ENCODE measurements at places on chromosomes 4 and X.
A peak's percentile ranks its signal among the peaks of the same experiment; 100 is the strongest.

DNA sequence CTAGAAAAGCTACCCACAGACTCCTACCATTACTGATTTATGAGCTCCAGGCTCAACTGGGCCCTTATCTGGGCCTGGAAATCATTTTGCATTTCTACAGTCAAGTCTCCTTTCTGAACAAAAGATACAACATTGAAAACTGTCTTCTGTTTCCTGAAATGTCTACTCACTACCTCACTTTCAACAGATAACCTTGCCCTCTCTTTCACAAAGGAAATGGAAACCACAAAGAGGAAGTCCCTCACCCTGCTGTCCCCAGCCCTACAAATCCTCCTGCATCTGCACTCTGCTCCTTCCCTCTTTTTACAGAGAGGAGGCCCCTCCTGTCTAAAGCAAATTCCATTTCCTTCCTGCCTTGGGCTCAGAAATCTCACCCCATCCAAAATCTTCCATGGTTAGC lies 24.8 kb upstream of the CYBB start:
- DNase-seq: no peak

DNA sequence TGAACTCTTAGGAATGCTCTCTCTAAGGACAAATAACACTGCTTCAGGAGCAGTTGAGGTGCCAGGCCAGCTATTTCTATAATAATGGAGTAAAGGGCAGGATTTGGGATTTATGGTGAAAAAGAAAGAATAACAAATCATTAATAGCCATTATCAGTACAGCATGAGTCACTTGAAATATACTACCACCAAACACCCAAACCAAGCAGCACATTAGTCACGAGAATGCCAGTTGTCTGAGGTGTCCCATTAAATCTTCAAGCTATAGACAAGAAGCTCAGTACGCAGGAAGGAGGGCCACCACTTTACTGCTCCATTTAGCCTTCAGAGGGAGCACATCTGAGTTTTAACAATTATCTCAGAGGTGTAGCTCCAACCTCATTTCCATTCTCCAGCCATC lies 106.8 kb upstream of the MAGEA10 start:
- no peak for DNase-seq

DNA sequence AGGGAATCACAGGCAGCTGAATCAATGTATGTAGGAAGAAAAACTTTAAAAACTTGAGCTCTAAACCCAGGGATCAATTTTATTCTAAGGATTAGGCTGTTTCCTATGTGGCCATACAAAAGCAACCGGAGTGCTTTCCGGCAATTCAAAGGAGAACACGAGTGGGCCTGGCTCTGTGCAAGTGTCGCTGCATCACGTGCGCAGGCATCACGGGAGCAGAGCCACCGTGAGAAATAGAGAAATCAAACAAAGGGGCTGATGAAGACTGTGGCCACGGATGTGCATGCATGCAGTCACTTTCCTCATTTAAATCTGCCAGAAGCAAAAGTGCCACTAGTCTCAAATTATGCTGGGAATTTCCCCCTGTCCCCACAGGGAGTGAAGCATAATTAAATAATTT lies 196.9 kb downstream of the NSUN7 start:
- no peak for DNase-seq

- no peak for DNase-seq
Measured at GRCh38 chr4:53997898-53998297, 66.5 kb downstream of the CHIC2 start.

GRCh38 chr4:74751247-74751646 lies 43.1 kb downstream of the BTC start:
- no peak for DNase-seq

DNA sequence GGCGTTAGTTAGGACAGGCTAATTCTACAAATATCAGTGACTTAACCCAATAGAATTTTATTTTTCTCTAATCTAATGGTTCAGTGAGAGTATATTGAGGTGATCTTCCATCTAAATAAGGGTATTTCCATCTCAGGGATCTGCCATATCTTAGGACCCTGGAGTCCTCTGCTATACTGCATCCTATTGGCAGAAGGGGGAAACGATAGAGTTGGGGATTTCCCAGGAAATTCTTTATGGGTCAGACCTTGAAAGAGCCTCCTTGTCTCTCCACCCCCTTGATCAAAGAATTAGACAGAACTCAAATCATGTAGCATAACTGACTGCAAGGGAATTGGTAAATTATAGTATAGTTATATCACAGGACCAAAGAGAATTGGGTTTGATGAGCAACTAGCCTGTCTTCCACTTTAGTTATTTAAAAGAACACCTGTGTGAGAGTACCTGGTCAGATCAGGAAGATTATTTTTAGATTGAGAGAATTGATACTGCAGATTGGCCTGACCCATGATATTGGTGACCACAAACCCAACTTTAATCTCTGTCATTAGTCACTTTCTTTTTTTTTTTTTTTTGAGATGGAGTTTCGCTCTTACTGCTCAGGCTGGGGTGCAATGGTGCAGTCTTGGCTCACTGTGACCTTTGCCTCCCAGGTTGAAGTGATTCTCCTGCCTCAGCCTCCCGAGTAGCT lies 25.6 kb downstream of the SMARCA5 start:
- no peak for DNase-seq

GRCh38 chrX:8981723-8982122 lies 52.2 kb downstream of the FAM9B start:
- no peak for DNase-seq

DNA sequence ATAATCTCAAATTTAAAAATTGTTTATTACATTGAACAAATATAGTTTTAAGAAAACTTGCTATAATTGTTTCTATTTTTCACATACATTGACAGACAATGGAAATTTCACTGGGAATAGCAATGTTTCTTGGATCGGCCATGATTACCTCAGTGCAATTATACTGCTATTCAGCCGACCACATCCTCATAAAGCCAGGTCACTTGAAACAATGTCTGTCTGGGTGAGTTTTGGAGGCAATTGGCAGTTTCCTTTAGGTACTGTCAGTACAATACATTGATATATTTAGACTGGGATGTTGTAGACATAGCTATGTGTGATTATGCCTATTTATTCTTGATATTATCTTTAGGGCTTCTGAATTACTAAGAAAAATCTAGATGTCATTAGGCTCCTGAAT lies 89.5 kb upstream of the VEGFC start:
- DNase-seq: no peak

GRCh38 chr4:141643557-141643956 lies 7.2 kb downstream of the IL15 start:
- DNase-seq: no peak

GRCh38 chr4:127449449-127449848 lies 183.3 kb upstream of the INTU start:
- DNase-seq: no peak

DNA sequence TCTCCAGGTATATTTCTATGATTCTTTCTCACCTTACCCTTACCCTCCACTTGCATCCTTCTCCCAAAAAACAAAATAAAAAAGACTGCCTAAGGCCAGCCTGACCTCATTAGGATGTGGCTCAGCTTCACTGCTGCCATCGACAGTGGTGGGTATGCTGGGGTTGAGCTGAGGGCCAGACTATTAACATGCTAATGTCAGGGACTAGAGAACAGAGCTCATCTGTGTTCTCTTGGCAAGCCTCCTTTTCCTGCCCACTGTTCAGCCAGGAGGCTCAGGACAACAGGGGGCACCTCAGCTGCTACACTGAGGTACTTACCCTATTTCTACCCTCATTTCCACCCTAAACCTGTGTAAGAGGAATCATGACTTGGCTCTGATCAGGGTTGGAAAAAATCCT lies 59.3 kb downstream of the MSN start:
- no peak for DNase-seq

GRCh38 chrX:66674506-66674905 lies 35.6 kb upstream of the EDA2R start:
- DNase-seq: no peak

- peak; percentile 17 for DNase-seq
Measured at GRCh38 chrX:124217304-124218251, 114.9 kb upstream of the TEX13D start.

- no peak for DNase-seq
Measured at GRCh38 chr4:10121568-10122208, 5.1 kb upstream of the WDR1 start.

- DNase-seq: no peak
Measured at GRCh38 chr4:184845367-184846021, 19.7 kb upstream of the ACSL1 start.

DNA sequence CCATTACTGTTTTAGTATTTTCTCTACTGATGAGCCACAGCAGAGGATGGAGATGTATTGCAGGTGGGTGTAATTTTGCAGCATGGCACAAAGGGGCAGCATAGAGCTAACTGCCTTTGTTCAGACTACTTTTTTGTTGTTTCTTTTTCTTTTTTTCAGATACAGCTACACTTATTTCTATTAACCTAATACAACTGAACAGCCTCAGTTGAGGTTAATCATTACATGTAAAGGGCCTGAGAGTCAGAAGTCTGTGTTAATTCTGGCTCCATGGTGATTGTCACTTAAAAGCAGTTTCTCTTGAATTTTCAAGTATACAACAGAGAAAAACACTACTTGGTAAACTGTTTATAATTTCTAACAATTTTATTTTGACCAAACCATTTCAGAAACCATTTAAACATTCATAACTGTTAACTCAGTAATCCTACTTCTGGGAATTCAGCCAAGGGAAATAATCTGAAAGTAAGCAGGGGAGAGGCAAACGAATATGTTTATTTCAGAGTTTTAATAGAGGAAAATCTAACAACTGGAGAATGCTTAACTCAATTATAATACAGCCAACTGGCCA lies 13.9 kb upstream of the PPEF2 start:
- no peak for DNase-seq

- DNase-seq: no peak
Measured at GRCh38 chrX:112085149-112085548, 2.6 kb upstream of the TRPC5 start.

- no peak for DNase-seq
Measured at GRCh38 chr4:83503974-83504373, 19.1 kb upstream of the ABRAXAS1 start.

DNA sequence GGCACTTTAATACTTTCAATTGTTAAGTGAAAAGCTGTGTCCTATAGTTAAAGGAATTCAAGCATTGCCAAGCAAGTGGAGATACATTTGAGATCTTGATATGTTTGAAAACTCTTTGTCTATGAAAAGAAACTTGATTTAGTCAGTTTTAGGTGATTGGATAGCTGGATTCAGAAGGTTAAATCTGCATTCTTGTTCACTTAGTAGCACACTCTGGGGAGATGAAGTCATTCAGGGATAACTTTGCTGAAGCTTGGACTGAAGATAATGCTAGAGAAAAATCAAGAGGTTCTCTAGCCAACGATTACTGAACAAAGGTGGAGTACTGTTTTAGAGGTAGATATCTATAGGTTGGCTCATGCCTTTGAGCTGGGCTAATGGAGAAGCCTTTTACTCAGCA lies 90.6 kb downstream of the DCAF8L2 start:
- DNase-seq: no peak

DNA sequence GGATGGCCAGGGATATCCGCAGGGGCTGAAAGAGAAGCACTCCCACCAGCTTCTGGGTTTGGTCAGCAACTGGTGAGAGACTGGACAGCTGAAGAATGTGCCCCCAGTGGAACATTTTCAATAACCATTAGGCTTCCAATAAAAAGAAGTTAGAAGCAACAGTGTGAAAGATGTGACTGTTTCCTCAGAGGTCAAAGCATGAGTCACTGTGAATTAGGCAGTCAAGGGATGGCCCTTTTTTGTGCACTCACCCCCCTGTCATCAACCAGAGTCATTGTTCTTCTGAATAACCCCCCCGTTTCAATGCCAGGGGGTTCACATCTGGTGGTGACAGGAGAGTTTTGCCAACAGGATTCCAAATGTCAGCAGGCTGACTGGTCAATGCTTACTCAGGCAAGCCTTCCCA lies 74.6 kb upstream of the SH3RF1 start:
- no peak for DNase-seq

- DNase-seq: no peak
Measured at GRCh38 chrX:121231566-121232358, 184.4 kb downstream of the GLUD2 start.

GRCh38 chrX:134801267-134801666 lies 143.0 kb upstream of the PLAC1 start:
- no peak for DNase-seq

GRCh38 chr4:157220371-157220881 lies at the start of gene GRIA2:
TSS of gene GRIA2 (plus strand) at chr4:157220728. CDS start at chr4:157221043, 315 bp downstream.
- no peak for DNase-seq

- peak; percentile 7 for DNase-seq
Measured at GRCh38 chrX:70033348-70034051, 16.2 kb downstream of the AWAT2 start.

DNA sequence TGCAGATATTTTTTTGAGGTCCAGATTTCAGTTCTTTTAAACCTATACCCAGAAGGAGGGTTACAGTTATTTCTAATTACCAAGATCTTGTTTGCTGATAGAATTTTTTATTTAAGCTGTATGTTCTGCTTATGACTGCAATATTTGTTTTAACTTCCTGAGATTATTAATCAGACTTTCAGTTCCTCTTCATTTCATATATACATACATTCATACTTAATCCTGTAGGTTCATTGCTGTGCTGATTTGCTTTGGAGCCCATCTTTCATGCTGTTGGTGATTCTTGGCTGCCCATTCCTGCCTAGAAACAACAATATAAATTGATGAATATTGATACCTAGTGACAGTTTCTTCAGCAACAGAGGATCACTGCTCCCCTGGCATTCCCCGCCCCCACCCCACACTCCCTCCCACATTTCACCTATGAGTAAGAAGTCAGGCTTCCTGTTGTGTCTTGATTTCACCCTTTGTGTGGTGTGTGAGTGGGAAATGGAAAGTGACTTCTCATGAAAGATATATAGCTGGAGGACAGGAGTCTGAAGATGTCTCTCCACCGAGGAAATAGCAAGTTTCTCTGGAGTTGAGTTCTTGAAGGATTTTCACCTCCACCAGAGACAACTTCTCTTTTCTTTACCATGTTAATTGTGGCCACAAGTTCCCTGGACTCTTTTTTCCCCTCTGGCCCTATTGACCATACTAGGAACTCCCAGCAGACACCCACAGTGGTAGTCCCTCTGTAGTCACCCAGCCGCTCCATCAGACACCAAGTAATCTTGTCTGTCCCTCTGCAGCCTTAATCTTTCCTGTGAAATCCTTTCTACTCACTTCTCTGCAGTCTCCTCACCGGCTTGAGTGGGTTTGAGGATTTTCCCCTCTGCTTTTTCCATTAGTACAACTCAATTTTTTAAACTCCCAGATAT lies 118.4 kb downstream of the ASB9 start:
- no peak for DNase-seq

DNA sequence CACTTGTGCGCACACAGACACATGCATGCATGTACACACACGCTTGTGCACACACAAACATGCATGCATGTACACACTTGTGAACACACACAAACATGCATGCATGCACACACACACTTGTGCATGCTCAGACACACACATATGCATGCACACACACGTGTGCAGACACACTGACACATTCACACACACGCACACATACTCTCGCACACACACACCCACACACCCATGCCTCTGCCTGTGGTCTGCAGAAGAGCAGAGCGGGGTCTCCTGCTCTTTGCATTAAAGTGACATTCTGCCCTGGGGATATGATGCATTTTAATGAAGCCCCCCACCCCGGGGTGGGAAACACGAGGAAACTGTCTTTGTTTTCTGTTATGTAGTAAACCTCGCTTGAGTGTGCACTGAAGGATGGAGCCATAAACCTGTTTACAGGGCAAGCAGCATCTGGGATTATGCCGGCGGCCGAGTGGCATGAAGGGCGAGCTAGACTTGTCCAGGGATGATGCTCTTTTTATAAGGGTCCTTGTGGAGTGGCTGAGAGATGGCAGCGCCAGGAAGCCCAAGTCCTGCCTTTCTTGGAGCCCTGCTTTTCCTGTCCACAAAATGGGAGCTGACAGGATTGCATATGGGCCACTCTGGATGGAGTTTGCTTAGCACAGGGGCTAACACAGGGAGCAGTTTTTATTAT lies 17.8 kb downstream of the PSAPL1 start:
- DNase-seq: no peak

GRCh38 chr4:110621328-110621812 lies 1.5 kb downstream of the PITX2 start:
- DNase-seq: no peak

All from stimulated activated CD4-positive, alpha-beta T cell treated with anti-CD3 and anti-CD28 coated beads, Interleukin-1b, Interleukin-23, amount 100 ng/mL, for 24 hours (primary cell).